ENCODE measurements at places on chromosomes 13 and 19. TPM values are rescaled to one million over a fixed set of nuclear protein-coding genes. Genes with fewer than 3 reads are reported as not detected.

RAB3A gene
- total RNA-seq: 21.7 TPM

DACH1 gene
- total RNA-seq: 1.00 TPM

POU2F2 gene
- total RNA-seq: 0.51 TPM

CSNK1A1L gene
- total RNA-seq: not detected

XAB2 gene
- 21.8 TPM for total RNA-seq

MISP3 gene
- 7.9 TPM for total RNA-seq

CRX gene
- total RNA-seq: not detected

C19orf38 gene
- 0.32 TPM for total RNA-seq

All from cardiac septum (tissue), 1 donor.